ENCODE measurements at places on chromosomes 2 and 18.
A peak's percentile ranks its signal among the peaks of the same experiment; 100 is the strongest.

DNA sequence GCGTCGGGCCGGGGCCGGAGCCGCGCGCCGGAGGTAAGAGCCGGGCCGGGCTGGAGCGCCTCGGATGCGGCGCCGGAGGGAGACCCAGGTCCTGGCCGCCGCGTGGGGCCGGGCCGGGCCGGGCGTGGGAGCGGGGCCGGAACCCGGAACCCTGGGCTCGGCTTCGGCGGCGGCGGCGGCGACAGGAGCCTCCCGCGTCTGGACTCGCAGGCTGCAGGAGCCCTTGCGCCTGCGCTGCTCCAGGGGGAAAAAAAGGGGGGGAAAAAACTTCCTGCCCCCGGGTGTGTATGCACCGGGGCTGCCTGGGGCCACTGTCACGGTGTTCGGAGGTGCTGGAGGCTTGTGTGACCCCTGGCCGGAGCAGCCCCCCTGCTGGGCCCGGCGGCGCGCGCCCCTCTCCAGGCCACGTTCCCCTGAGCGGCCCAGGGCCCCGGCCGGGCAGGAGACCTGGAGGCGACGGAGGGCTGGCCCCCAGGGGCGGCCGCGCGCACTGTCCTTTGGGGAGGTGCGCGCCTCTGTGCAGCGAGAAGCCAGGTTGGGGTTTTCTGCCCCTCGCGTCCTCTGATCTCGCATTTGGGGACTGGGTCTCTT is 864 bp downstream of the KLHL29 start:
- peak; percentile 16 for DNase-seq

DNA sequence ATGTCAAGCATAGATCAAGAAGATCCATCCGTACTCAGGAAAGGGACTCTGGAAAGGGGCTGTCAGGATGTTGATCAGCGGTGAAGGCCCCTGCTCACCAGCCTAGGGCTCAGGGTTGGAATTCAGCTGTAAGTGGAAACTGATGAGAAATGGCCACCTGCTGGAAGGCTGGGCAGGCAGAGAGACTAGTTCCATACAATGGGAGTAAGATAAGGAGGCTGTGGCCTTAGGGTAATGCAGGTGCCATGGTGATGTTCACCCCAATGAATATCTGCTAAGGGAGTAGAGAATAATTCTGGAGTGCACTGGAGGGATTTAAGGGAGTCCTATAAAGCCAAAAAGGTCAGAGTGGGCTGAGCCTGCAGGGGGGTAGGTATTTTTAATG is 256.6 kb downstream of the CYRIA start:
- no peak for DNase-seq

DNA sequence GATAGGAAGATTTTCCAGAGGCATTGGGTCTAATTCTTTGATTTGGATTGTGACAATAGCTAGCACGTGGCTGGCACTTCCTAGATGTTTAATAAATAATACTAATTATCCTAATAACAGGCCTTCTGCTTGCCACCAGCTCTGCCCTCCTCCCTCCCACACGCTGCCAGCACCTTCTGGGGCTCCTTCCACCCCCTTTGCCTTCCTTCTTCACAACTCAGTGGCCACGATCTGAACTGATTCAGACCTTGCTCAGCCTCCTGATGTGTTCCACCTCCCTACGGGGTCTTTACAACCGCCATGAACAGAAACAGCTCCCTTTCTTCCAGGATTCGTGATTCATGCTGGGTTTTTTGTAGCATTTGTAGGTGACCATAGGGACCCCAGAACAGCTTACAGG is 310.3 kb upstream of the HS6ST1 start:
- no peak for DNase-seq

GRCh38 chr2:102589444-102589843 is 29.9 kb upstream of the SLC9A2 start:
- no peak for DNase-seq

DNA sequence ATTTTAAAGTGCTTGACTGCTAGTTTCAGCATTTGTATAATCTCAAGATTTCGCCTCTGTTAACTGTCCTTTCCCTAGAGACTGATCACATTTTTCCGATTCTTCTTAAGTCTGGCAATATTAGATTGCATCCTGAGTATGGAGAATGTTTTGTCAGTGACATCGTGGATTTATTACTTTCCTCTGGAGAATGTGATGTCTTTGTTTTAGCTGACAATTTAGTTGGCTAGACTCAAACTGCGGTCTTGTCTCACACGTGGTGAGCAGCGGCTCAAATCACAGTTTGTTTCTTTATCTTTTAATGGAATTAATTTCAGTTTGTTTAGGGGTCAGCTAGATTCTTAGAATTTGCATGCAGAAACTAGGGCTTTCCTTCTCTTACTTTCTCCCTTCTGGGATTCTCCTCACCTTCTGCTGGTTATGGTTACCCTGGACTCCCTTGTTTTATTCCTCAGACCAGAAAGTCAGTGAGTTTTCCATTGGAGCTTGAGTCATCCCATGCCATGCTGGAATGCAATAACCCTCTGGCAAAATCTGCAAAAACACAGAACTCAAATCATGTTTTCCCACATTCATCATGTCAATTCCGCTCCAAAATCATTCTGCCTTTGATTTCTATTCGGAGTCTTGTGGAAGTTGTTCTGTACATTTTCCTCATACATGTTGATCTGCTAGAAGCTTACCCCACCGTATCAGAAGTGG is 327.2 kb upstream of the TRIB2 start:
- DNase-seq = no peak

DNA sequence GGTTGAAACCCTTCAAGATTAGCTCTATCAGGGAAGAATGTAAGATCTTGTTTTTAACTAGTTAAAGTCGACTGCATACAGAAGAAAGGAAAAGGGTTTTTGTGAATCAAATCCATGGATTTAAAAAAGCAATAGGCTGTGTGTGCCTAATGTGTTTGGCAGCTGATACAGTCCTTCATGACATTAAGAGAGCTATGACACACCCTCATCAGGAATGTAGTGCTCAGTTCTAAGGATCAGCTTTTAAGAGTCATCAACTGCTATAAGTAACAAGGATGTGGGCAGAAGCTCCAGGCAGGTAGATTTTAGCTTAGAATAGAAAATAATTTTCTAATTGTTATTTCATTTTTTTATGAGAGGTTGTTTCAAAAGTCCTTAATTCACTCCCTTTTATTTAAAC is 52.9 kb downstream of the PPP1R1C start:
- DNase-seq = peak; percentile 76

- no peak for DNase-seq
These were observed 128.4 kb downstream of the KLHL29 start for GRCh38 chr2:23513245-23513871.

- DNase-seq = no peak
These were observed 268.3 kb upstream of the SPRED2 start for GRCh38 chr2:65700720-65701119.

DNA sequence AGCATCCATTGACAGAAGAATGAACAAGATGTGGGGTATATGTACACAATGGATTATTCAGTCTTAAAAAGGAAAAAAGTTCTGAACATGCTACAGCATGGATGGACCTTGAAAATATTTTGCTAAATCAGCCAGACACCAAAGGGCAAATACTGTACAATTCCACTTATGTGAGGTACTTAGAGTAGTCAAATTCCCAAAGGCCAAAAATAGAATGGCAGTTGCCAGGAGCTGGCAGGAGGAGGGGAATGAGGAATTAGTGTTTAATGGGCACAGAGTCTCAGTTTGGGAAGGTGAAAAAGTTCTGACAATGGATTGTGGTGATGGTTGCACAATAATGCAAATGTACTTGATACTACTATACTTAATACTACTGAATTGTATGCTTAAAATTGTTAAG is 193.2 kb downstream of the MBD2 start:
- peak; percentile 39 for DNase-seq

DNA sequence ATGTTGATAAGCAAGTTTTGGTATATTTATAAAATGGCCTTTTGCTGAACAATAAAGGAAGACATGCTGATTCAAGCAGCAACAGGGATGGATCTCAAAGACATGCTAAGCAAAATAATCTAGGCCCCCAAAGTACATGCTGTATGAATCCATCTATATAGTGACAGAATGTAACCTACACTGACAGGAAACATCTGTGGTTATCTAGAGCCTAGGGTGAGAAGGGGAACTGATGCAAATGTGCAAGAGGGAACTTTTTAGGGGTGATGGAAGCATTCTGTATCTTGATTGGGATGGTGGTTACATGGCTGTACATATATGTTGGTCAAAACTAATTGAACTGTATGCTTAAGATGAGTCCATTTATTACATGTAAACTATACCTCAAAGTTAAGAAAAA is 24.2 kb downstream of the CNRIP1 start:
- no peak for DNase-seq

Measured in myocyte (in vitro differentiated cells).